ENCODE measurements at places on chromosomes 2 and 18. TPM values are rescaled to one million over a fixed set of nuclear protein-coding genes. Genes with fewer than 3 reads are reported as not detected.

Gene CAB39
- 60.2 TPM for polyA plus RNA-seq

Gene ACMSD
- not detected for polyA plus RNA-seq

Gene ZSWIM2
- not detected for polyA plus RNA-seq

Gene GBX2
- polyA plus RNA-seq = not detected

Gene TCF23
- polyA plus RNA-seq = not detected

Gene CAPN14
- not detected for polyA plus RNA-seq

Gene RFX8
- not detected for polyA plus RNA-seq

Gene SPTBN1
- 101 TPM for polyA plus RNA-seq

Gene BMP10
- not detected for polyA plus RNA-seq

Gene TMEM185B
- 9.7 TPM for polyA plus RNA-seq

Gene PAIP2B
- polyA plus RNA-seq = 1.8 TPM

Gene IL1B
- polyA plus RNA-seq = 6.0 TPM

Gene CNTNAP5
- polyA plus RNA-seq = not detected

Gene SPP2
- polyA plus RNA-seq = not detected

Gene HJURP
- polyA plus RNA-seq = 9.0 TPM

Gene MAP3K19
- not detected for polyA plus RNA-seq

Gene OTOF
- polyA plus RNA-seq = not detected

Gene MCM6
- polyA plus RNA-seq = 22.2 TPM

DNA sequence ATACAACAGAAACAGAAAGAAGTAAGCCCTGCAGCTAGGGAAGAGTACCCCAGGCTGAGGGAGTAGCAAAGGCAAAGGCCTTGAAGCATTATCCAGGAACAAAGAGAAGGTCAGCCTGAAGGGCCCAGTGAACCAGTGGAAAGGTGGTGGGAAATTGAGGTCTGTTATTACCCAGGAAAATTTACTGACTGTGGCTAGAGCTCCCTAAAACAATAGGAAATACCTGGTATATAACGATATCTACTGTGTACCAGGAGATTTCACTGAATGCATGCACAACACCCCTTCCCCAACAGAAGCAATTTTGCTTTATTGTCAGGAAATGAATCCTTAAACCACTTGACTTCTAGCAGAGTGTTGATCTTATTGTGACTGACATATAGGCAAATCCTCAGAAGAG, 365.3 kb downstream of the ERBB4 start:
- DNase-seq = no peak

DNA sequence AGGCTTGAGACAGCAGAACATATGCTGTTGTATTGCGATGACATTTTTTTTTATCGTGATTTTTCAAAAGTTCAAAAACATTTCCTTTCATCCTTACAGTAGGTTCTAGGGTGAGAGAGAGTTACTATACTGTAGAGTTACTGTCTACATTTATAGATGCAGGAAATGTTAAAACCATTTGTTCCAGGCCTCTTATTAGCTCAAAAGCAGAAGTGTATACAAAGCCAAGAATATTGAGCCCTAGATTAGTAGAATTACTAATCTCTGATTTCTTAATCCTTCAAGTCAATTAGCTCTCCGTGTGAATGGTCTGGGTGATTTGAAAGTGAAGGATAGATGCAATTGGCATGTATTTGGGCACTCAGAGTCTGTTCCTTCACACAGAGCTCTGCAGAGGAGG, 73.1 kb downstream of the MAPRE2 start:
- no peak for DNase-seq

- DNase-seq = no peak
Measured at GRCh38 chr2:172296267-172297046, 130.9 kb upstream of the ITGA6 start.

DNA sequence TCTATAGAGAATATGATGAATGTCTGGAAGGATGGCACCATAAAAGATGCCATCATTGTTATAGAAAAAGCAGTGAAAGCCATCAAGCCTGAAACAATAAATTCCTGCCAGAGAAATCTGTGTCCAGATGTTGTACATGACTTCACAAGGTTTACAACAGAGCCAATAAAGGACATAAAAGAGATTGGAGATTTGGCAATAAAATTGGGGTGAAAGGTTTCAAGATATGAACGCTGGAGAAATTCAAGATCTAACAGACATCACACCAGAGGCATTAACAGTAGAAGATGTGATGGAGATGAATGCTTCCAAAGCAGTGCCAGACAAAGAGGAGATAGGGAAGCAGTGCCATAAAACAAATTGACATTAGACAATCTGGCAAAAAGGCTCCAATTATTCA, 518.8 kb upstream of the ACVR2A start:
- DNase-seq = no peak

GRCh38 chr2:168338292-168338691, 90.9 kb upstream of the STK39 start:
- DNase-seq = no peak

- DNase-seq = no peak
Measured at GRCh38 chr18:6497543-6497942, 82.8 kb upstream of the L3MBTL4 start.

GRCh38 chr2:58918141-58918540, 677.0 kb upstream of the FANCL start:
- DNase-seq = no peak

- DNase-seq = no peak
Measured at GRCh38 chr2:1170241-1170640, 219.6 kb downstream of the SNTG2 start.

DNA sequence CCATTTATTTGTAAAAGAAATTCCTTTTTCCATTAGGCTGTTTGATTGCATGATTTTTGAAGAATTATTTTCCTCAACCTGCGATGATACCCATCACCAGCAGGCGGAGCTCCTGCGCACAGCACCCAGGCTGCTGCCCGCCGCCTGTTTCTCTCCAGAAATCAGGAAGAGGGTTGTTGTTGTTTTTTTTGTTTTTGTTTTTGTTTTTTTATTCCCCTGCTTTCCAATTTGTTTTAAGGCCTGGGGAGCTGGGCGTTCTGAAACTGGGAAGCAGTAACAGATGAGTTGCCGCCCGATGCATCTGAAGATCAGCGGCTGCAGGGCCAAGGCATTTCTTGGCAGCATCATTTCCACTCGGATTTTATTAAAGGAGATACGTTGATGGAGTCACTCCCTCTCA, 132.1 kb downstream of the MBP start:
- DNase-seq = peak; percentile 75

DNA sequence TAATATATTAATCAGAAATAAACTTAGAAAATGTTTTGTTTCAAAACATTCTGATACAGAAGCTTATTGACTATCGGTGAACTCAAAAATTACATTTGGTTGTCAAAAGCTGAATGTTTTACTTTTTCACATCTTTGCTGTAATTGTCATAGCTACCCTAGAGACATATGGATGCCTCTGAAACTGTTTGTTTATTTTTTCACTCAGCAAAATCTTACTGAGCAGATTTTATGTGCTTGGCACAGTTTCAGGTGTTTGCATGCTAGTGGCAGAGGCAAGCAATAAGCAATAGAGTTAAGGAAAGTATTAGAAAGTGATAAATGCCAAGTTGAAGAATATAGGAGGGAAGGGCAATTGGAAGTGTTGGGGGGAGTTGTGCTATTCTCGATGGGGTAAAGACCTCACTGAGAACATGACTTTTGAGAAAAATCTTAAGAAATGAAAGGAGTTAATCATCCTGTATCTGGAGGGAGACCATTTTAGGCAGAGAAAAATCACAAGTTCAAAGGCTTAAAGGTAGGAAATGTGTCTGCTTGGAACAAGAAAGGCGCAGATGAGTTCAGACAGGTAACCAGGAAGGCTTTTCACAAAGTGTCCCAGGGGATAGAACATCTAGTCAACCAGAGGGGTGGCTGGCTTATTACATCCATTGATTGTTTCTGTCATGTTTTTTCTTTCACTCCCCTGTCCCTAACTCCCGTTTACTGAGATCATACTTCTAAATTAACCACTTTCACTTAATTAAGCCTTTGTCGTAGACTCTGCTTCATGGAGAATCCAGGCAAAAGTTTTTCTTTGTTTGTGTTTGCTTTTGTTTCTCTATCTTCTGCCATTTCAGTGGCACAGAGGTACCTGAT, 27.2 kb upstream of the COBLL1 start:
- DNase-seq = no peak

- no peak for DNase-seq
Measured at GRCh38 chr2:61460163-61460562, 10.7 kb downstream of the USP34 start.

DNA sequence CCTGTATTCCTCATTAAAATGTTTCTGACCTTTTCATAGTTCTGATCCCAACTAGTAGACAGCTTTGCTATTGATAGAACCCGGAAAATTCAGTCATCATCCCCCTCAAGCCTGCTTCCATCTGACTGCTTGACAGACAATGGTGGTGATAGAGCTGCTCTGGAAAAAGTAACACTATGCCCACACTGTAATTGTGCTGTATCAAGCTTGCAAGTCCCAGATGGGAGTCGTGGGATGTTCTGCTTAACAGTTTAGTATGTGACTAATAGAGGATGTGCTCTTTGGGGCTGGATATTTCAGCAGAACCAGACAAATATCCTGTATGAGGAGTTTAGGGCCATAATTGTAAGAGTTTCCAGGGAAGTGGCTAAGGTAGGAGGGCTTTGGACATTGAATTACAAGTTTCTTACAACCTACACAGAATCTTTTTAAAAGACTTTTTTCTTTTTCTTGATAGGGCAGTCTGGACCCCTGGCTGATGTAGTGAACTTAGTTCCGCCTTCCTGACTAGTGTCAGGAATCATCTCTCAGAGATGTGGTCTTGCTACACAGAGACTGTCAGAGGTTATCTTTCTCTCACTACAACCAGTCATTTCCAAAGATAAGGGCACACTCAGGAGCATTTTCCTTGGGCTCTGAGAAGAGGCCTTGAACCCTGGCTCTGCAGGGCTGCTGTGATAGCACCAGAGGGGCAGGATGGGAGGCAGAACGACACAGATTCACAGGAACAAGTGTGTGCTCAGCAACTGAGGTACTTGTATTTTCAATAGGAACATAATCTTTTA, 158.0 kb upstream of the RBMS1 start:
- DNase-seq = no peak

DNA sequence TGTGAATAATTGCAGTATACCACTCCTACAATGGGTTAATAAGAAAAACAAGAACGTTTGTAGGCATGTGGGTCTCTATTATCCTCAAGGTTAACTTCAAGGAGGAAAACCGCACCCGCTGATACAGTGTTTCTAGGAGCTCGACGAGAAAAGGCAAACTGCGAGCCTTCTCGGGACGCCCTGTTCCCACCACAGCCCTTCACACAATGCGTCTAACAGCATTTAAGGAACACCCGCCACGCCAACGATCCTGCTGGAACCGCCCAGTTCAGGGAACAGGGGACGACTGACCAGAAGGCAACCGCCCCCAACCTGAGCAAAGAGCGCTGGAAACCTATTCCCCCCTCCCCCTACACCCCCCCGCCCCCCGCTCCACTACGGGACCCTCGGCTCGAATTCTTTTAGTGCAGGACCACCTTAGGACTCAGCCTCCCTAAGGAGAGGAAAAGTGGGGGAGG, 710 bp upstream of the TMSB10 start:
- peak; percentile 95 for DNase-seq

- DNase-seq = no peak
Measured at GRCh38 chr2:98188351-98189046, 101.5 kb downstream of the VWA3B start.

- DNase-seq = no peak
Measured at GRCh38 chr2:163471947-163472346, 263.9 kb downstream of the FIGN start.

DNA sequence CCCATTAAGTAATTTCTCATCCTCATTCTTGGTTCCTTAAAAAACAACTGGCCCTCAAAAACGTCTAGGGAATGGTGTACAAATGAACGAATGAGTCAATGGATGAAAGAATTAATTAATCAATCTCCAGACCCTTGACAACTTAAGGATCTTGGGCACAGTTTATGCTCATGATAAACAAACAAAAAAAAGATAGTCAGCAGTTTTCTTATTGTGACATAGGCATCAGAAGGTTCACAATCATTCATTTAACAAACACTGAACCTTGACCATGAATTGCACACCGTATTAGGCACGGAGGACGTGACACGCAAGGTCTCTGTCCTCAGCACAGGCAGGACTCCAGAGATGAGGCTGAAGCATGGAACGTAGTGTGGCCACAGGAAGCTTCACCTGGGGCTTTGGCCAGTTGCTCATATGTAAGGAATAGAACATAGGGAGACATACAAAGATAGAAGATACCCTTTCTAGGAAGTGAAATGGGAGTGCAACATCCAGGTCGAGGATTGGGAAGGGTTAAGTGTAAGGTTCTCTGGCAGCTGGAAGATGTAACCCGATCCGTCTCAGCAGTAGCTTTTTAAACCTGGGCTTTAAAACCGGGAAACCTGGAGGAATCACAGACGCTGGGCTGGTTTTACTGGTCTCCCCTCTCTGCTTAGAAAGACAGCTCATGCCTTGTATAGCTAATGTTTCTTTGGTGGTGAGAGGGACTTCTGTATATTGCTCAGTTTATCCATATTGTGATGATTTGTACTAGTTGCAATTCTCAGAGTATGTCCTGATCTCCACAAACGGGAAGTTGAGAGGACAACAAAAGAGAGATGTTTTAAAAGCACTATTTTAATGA, 8.9 kb upstream of the LTBP1 start:
- no peak for DNase-seq

DNA sequence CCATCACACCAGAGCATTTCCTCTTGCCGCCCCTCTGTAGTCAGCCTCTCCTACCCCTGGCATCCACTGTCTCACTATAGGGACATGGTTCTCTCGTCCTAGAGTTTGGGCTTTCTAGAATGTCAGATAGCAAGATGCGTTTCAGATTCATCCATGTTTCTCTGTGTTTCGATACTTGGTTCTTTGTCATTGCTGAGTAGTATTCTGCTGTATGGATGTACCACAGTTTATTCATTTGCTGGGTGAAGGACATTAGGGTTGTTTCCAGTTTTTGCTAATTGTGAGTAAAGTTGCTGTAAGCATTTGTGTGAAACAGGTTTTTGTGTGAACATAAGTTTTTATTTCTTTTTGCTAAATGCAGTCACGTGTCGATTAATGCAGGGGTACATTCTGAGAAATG, 3.8 kb downstream of the ZNF532 start:
- DNase-seq = peak; percentile 30

DNA sequence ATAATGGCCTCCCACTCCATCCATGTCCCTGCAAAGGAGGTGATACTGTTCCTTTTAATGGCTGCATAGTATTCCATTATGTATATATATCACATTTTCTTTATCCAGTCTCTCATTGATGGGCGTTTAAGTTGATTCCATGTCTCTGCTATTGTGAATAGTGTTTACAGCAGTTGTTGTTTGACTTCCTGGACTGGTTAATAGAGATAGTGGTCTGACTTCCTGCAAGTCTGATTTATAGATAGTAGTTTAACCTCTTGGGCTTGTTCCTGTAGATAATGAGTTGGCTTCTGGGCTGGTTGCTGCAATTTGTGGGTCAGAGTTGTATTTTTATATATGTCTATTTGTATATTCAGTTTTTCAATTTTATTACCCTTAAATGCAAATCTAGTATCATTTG, 145.4 kb downstream of the ARL6IP6 start:
- DNase-seq = no peak

GRCh38 chr2:233996000-233996399, 54.5 kb upstream of the SPP2 start:
- DNase-seq = no peak

- no peak for DNase-seq
Measured at GRCh38 chr2:207481924-207482323, 47.8 kb upstream of the CREB1 start.

GRCh38 chr2:186064507-186064906, 325.9 kb downstream of the FSIP2 start:
- DNase-seq = no peak

GRCh38 chr2:217349251-217349650, 489.4 kb upstream of the TNP1 start:
- no peak for DNase-seq

GRCh38 chr18:23501626-23502025, 1.7 kb upstream of the RMC1 start:
- no peak for DNase-seq

All from sigmoid colon (tissue), 7 donors.